ENCODE measurements at places on chromosomes 2 and 18.
A peak's percentile ranks its signal among the peaks of the same experiment; 100 is the strongest.

DNA sequence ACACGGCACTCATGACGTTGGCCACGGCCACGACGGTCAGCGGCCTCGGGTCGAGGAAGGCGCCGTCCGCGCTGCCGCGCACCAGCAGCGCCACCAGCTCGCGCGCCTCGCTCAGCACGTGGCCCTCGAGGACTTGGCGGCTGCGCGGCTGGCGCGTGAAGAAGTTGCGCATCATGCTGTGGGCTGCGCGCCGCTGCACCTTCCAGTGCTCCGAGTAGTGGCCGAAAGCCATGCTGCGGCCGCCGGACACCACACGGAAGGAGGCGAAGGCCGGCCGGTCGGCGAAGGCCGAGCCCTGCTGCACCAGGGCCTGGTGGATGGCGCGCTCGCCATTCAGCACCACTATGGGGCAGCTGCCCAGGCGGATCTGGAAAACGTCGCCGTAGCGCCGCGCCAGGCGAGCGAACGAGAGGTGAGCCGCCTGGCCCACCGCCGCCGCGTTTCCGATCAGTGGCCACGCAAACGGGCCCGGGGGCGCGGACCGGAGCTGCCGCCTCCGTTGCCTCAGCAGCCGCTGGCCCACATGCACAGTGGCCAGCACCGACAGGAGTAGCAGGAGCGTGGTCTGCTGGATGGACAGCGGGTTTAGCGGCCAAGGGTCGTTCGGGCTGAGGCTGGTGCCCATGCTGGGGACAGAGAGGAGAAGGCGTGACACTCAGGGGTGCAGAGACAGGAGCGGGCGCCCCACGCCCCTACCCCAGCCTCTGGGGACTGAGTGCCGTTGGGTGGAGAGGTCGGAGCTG is 1.0 kb downstream of the CYP1B1 start:
- no peak for DNase-seq

- no peak for DNase-seq
These were observed 93.9 kb upstream of the CD226 start for GRCh38 chr18:70041459-70042050.

DNA sequence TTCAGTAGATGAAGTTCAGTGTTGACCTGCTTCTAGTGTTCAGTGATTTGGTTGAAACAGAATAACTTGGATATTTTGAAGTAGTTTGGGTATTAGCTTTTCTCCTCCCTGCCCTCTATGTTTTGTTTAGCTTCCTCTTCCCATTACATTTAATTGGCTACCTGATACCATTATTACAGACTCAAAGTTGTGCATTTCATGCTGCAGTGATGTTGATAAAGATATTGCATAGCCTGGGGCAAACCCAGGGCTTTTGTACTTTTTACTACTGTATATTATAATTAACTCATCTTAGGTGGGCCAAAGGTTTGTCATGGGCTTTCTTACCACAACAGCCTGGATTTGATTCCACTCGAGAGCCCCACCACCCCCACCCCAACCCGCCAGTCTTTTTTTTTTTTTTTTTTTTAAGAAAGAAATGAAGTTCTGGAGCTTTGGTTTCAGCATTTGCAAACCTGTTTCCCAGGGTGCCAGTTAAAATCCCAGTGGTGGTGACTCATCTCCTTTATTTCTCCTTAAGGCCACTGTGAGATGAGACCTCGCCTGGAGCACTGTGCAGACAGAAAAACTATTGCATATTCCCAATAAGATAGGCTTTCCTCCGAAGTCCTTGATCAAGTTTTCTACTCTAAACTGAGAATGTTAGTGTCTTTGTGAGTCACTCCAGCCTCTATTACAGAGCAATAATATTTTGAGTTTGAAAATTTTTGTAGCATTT is 393.7 kb upstream of the FANCL start:
- no peak for DNase-seq

DNA sequence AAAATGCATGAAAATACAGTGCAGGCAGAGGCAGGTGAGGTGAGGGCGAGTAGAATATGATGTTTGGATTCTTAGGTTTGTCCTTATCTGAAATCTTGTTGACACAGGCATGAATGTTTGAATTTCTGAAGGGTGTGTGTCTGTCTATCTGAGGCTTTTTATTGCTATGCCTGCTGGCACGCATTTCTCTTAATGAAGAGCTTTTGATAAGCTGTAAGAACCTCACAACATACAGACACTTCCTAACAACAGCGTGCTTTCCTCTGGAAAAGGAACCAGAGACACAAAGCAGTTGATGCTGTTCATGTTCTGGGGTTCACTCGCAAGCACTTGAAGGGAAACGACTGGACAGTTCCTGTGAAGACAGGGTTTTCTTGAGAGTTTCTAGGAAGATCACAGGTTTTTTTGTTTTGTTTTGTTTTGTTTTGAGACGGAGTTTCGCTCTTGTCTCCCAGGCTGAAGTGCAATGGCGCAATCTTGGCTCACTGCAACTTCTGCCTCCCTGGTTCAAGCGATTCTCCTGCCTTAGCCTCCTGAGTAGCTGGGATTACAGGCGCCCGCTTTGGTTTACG is 33.3 kb upstream of the CABLES1 start:
- peak; percentile 22 for DNase-seq

- no peak for DNase-seq
These were observed 256.5 kb downstream of the TPGS2 start for GRCh38 chr18:36572135-36572856.

- DNase-seq = no peak
These were observed 38.7 kb downstream of the TWIST2 start for GRCh38 chr2:238886453-238887094.

DNA sequence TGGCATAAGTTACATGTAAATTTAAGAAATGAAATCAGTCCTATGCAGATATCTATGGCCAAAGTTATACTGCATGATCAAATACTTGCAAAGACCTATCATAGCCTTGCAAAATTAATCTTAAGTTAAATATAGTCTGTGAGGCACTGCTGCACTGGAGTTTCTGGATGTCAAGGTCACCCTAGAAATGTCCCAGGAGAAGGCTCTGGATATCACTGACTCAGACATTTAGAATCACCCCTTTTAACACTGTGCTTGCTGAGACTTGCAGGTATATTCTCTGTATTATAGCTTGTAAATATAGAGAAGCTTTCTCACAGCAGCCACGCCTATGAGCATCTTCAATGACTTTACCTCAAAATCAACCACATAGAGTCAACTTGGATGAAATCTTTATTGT is 51.5 kb downstream of the ETAA1 start:
- DNase-seq = peak; percentile 69

All from epithelial cell of prostate (primary cell).